HAP-1 (cell line): ENCODE measurements at places on chromosomes 3 and 15.

DNA sequence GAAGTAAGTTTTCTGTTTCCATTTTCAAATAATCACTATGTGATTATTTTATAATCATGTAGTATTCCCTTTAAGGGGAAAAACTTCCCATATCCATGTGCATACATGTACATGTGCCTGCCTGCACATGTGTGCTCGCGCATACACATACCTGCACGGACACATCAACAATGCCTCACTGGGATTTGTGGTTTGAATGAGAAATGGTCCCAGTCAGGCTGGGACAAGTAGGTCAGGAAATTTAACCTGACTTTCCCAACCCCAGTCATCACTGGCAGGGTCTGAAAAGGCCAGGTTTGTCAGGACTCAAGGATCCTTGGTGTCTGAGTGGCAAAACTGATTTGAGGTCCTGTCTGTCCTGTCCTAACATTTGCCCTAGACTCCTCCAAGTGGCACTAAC lies 109.3 kb upstream of the MRPS22 start:
- DNase-seq, result no peak

GRCh38 chr3:113212150-113212843 lies 940 bp downstream of the BOC start:
- peak; percentile 40 for DNase-seq

DNA sequence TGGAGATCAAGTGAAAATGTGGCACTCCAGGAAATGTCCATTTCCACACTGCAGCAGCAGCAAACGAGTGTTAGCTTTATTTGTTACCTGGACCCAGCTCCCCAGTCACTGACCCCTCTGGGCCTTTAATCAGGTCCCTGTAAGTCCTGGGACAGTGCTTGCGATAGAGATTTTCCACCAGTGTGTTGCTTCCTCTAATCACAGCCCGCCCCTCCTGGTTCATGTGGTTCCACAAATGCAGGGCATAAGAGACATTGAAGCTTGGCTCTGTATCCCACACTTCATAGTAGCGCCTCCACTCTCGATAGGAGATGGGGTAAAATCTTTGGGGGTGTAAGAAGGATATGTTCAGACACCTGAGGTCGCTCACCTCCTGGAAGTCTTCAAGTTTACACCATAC lies 8.0 kb downstream of the A4GNT start:
- no peak for DNase-seq

- DNase-seq, result no peak
Observed at GRCh38 chr15:64597477-64597822, 137.1 kb downstream of the ZNF609 start.

DNA sequence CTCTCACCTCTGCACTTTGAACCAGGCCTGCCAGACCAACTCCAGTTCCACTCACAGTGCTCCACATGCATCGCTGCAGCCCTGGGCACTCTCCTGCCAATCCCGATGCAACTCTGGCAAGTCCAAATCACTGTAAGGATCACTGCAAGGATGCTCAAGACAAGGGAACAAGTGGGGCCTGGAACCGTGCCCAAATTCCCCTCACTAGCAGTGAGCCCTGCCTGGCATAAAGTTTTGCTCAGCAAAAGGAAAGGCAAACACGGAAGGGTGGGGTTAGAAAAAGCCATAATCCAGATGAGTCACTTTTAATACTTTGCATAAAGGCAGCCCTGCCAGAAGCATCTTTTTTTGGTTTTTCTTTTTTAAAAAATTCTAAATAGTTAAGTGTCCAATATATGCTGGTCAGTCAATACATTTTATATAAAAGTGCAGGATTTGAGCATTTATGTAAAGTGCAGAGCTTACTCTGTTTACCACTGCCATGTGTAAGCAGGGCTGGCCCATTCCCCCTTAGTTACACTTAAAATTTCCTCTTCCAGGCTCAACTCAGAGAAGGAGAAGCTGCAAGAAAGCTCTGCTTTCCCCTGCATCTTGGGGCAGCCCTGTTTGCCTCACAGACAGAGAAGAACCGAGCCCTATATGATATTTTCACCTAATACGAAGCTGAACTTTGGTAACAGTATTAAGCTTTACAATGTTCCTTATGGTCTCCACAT lies 102.2 kb downstream of the CD47 start:
- peak; percentile 63 for DNase-seq

GRCh38 chr3:29567501-29567900 lies 286.6 kb downstream of the RBMS3 start:
- DNase-seq, result no peak

- DNase-seq, result peak; percentile 71
Observed at GRCh38 chr15:48285329-48286214, 45.7 kb upstream of the DUT start.

DNA sequence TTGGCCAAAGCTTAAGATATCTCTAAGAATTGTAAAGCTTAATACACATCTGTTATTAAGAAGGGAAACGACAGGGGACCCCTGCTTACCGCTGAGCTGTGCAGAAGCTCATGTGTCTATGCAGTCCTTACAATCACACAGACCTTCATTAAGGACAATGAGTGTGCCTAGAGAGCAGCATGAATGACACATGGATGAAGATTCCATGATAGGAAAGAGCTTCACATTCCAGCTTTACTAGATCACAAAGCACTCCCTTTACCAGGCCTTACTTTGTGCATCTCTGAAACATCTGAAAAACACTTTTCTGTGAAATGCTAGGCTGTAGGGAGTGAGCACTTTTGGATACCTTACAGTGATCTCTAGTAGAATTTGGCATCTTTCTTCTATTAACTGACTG lies 32.0 kb downstream of the RNF168 start:
- no peak for DNase-seq

DNA sequence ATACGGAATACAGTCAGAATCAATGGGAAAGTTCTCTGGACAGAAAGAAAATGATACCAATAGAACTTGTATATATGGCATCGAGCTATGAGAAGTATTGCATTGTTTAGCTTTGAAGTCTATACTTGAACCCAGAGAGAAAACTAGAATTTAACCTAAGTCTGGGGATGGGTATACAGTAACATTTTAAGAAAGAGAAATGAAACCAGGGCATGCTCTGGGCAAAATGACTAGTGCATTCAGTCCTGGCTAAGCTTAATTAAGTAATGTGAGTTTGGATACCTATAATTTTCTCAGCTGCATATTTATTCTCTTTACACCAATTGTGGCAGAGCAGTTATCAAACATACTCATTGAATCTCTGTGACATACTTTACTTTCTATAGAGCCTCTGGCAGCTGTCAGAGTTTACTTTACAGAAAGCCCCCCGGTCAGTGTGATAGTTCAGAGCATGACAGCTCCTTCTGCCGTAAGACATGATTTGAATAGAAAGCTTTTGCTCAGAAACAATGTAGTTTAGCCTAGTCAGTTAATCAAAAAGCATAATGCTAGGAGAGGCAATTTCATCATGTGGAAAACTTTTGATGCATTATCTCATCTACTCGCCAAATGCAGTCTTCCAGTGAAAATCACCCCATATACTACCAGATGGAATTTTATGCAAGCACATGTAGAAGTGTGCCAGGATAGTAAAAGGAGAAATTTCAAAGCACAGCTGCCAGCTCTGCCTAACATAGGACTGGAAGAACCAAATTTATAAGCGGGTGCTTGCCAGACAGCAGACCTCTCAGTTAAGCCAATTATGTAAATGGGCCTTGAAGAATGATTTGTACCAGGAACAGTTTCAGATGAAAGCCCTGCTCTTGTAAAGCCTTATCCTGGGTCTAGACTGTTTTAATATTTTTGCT lies 40.7 kb downstream of the OXSM start:
- DNase-seq, result peak; percentile 88

- DNase-seq, result no peak
Observed at GRCh38 chr15:74585191-74585590, 30.4 kb upstream of the CLK3 start.

GRCh38 chr3:96347289-96347688 lies 467.1 kb upstream of the EPHA6 start:
- no peak for DNase-seq

DNA sequence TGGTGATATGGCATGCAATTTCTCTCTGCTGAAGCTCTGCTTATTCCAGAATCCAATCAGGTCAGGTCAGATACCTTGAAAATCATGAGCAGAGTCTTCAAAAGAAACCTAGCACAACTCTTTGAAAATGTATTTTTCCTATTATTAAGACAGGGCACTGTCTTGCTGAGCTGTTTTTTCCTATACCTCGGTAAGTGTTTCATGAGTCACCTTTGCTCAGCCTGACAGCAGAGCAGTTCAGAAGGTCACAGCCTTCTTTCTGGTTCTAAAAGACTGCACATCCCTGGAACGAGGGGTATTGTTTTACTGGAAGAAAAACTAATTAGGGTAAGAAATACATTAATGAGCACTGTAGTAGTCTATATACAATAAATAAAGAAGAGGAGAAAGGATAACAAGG lies 422.0 kb downstream of the SOX2 start:
- DNase-seq, result no peak

GRCh38 chr3:97838393-97838792 lies 16.6 kb downstream of the CRYBG3 start:
- DNase-seq, result no peak

GRCh38 chr15:66743703-66744536 lies 41.9 kb downstream of the SMAD6 start:
- DNase-seq, result no peak

GRCh38 chr3:13277860-13278531 lies 142.1 kb downstream of the NUP210 start:
- no peak for DNase-seq

DNA sequence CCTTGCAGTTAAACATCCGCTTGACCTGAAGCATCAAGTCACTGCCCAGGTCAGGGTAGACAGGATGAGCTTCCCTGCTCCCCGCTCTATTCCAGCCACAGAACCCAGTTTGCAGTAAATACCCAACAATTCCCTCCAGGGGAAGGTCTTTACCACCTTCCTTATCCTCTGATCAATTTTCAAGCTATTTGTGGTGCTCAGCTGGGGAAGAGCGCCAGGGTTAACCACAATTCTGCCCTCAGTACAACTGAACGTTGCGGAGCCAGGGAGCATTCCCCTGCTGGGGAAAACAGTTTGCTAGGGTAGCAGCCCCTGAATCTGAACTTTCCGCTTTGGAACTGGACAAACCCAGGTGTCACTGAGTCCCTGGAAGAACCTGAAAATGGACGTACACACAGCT lies 28.5 kb downstream of the RBPMS2 start:
- no peak for DNase-seq

- no peak for DNase-seq
Observed at GRCh38 chr3:61631108-61631769, 69.9 kb downstream of the PTPRG start.

- DNase-seq, result no peak
Observed at GRCh38 chr15:61441891-61442290, 212.8 kb upstream of the RORA start.

DNA sequence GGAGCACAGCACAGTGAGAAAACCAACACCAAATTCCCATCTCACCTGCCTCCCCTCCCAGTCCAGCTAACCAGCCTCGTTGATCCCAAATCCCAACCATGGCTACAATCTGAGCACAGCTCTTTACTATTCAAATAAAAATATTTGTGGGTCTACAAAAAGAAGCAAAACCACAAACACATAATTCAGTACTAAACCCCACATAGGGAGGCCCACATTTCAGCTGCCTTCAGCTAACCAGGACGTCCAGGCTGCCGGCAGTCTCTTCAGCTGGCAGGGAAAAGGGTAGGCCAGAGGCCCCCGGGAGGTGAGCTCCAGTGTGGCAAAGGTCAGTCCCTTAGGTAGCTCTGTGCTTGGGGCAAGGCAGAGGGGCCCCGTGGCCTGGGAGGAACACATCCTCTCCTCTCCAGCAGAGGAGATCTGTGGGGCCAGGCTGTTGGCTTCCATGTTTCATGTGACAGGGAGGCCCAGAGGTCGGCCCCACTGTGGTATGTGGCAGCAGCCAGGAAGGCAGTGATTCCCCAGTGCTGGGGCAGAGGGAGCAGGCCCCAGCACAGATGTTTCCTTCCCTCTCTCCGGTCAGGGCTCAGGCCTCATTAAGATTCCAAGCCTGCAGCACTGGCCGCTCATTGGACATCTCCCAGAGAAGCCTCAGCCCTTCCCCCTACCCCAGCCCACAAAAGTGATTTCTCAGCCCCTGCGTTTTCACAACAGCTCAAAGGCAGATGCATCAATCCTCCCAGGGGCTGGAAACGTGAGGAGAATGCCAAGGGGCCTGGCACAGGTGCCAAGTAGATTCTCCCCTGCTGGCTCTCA lies 381.4 kb downstream of the NTRK3 start:
- DNase-seq, result no peak

GRCh38 chr3:183317886-183318865 lies 65.1 kb downstream of the B3GNT5 start:
- no peak for DNase-seq

- no peak for DNase-seq
Observed at GRCh38 chr15:32750979-32751378, 33.2 kb downstream of the GREM1 start.

DNA sequence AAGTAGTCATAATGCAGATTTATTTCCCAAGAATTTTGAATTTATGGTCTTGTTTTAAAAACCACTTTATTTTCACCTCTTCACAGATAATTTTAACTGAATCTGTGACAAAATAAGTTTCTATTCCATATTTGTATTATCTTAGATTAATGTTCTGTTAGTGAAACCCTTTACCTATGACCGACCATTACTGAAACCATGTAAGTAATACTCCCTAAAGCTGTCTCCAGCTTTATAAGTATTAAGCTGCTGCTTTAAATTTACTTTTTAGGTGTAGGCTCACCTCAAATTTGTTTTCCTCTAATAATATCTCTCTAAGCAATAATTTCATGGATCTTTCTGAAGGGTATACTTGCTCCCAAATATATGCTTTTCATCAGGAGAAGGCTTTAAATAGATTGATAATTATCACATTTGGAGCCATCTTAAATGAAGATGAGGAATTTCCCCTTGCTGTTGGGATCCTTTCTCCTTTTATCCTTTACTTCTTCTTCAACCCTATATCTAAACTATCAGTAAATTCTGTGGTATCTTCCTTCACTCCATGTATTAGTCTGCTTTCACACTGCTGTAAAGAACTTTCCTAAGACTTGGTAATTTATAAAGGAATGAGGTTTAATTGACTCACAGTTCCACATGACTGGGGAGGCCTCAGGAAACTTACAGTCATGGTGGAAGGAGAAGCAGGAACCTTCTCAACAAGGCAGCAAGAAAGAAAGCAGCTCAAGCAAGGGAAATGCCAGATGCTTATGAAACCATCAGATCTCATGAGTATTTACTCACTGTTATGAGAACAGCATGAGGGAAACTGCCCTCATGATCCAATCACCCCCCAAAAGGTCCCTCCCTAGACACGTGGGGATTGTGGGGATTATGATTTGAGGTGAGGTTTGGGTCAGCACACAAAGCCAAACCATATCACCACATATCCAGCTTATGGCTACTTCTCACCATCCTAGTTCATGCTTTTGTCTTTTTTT lies 92.3 kb upstream of the P2RY1 start:
- no peak for DNase-seq

DNA sequence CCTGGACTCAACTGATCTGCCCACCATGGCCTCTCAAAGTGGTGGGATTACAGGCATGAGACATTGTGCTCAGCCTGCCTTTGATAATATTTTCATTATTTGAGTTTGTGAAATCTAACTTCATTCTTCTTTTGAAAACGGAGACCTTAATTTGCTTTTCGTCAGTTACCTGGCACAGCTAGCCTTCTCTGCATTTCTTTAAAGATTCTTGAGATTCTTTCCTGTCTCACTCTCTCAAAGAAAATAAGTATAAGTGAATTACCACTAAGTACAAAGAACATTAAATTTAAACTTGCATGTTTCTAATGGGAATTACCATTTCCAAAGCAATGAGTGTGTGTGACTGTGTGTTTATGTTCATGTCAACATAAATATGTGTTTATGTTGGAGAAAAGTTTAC lies 187.9 kb downstream of the NFKBIZ start:
- no peak for DNase-seq

GRCh38 chr3:30984855-30985749 lies 90.6 kb upstream of the GADL1 start:
- DNase-seq, result no peak
